ENCODE measurements at places on chromosomes 16 and 17.

GRCh38 chr17:46023783-46024388 is 24.8 kb downstream of the STH start:
- DNase-seq: no peak

- no peak for DNase-seq
Observed at GRCh38 chr16:62831235-62831850, 795.1 kb upstream of the CDH8 start.

- no peak for DNase-seq
Observed at GRCh38 chr16:11296351-11296705, 15.2 kb upstream of the PRM1 start.

GRCh38 chr17:49338883-49339282 is 23.2 kb downstream of the ZNF652 start:
- peak; percentile 15 for DNase-seq

- no peak for DNase-seq
Observed at GRCh38 chr17:62905233-62905632, 60.8 kb upstream of the TANC2 start.

DNA sequence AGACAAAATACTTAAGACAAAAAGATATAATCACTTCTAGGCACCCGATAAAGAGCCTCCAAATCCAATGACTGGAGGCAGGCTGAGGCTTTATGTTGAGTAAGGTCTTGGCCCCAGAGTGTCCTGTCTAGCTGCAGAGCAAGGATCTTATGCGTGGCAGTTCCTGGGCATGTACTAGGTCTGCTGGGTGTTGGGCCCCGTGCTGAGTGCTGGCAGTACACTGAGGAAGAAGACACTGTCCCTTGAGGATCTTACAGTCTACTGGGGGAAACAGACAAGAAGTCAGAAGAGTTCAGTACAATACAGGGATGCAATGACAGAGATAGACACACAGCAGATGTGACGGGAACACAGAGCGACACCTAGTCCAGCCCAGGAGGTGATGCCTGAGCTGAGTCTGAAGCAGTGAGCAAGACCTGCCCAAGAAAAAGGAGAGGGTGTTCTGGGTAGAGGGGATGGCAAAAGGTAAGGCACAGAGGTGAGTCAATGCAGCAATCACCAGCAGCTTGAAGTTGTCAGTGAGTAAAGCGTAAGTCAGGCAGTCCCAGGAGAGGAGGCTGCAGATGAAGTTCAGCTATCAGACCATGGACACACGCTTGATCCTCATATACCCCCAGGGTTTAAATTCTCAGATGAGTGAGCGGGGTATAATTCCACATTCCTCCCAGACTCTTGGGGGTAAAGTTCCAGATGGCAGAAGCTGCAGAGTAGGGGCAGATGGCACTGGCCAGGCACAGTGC is 18.1 kb downstream of the MAP3K14 start:
- DNase-seq: no peak

GRCh38 chr17:39899215-39899614 is 19.2 kb downstream of the GSDMB start:
- DNase-seq: no peak

Data from mesendoderm (in vitro differentiated cells).